ENCODE measurements at places on chromosomes 3 and 15. TPM values are rescaled to one million over a fixed set of nuclear protein-coding genes. Genes with fewer than 3 reads are reported as not detected.

GRCh38 chr3:1693145-1693544, 405.5 kb upstream of the CNTN4 start:
- H3K27me3 ChIP-seq: no peaks in the 10 kb centered on the region
- H3K27ac ChIP-seq: no peak overlapping the region
- H3K4me3 ChIP-seq: no peak overlapping the region
- DNase-seq: no peak
- no peaks in the 10 kb centered on the region for H3K4me1 ChIP-seq

AMT gene
- total RNA-seq: 38.8 TPM

MYZAP gene
- total RNA-seq: 0.72 TPM

GRCh38 chr15:65385870-65386258, 8.1 kb upstream of the IGDCC3 start:
- H3K36me3 ChIP-seq: peaks cover 12% of the 10 kb centered on the region
- H3K27ac ChIP-seq: no peak overlapping the region
- no peak overlapping the region for H3K4me3 ChIP-seq
- H3K4me1 ChIP-seq: 0 out of 2 replicates have a peak, but pooled peaks cover 3% of the 10 kb centered on the region
- no peaks in the 10 kb centered on the region for H3K27me3 ChIP-seq

LRRC2 gene
- 2.6 TPM for total RNA-seq

NPAP1 gene
- total RNA-seq: 0.07 TPM

SAMMSON gene
- not detected for total RNA-seq

TEX55 gene
- not detected for total RNA-seq

- H3K4me1 ChIP-seq: peaks cover 6% of the 10 kb centered on the region
- DNase-seq: no peak
- H3K4me3 ChIP-seq: no peak overlapping the region
- no peak overlapping the region for H3K27ac ChIP-seq
Observed at GRCh38 chr3:177150970-177151627, 46.2 kb downstream of the TBL1XR1 start.

- no peak overlapping the region for H3K27ac ChIP-seq
- peaks cover 5% of the 10 kb centered on the region for H3K27me3 ChIP-seq
- no peaks in the 10 kb centered on the region for H3K36me3 ChIP-seq
- peaks cover 4% of the 10 kb centered on the region for H3K4me1 ChIP-seq
- H3K4me3 ChIP-seq: no peak overlapping the region
Observed at GRCh38 chr3:184590795-184591194, 29.2 kb downstream of the EPHB3 start.

DNA sequence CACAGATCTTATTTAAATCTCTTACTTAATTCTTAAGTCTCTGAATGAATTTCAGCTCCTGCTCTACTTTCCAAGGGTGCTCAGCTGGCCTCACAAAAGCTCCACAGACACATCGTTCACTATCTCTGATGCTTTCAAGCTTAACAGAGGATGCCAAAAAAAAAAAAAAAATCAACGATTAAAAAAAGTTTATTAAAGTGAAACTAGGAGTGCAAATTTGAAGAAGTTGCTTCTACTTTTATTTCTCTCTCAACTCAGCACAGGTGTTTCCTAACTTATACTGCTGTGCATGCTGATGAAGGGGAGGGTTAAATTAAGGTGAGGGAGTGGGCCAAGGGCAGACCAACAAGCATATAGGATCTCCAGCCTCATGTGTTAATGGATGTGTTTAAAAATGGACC, 157.2 kb downstream of the TIGIT start:
- H3K4me3 ChIP-seq: no peak overlapping the region
- DNase-seq: no peak
- 0 out of 2 replicates have a peak, but pooled peaks cover 3% of the 10 kb centered on the region for H3K4me1 ChIP-seq
- H3K27me3 ChIP-seq: no peaks in the 10 kb centered on the region
- H3K27ac ChIP-seq: no peak overlapping the region

GRCh38 chr3:101842245-101842934, 6.9 kb upstream of the NFKBIZ start:
- H3K4me3 ChIP-seq: no peak overlapping the region
- no peaks in the 10 kb centered on the region for H3K27me3 ChIP-seq
- H3K36me3 ChIP-seq: peaks cover 5% of the 10 kb centered on the region
- H3K4me1 ChIP-seq: peaks cover 7% of the 10 kb centered on the region
- peak; percentile 85 for DNase-seq
- H3K27ac ChIP-seq: peak overlapping the region; percentile 99

- no peaks in the 10 kb centered on the region for H3K36me3 ChIP-seq
- H3K4me3 ChIP-seq: no peak overlapping the region
- peaks cover 2% of the 10 kb centered on the region for H3K27me3 ChIP-seq
- no peak for DNase-seq
- H3K4me1 ChIP-seq: no peaks in the 10 kb centered on the region
Observed at GRCh38 chr15:61755467-61755866, 304.8 kb downstream of the VPS13C start.

C3orf85 gene
- not detected for total RNA-seq

TM4SF4 gene
- total RNA-seq: not detected

- no peaks in the 10 kb centered on the region for H3K4me1 ChIP-seq
- no peak overlapping the region for H3K4me3 ChIP-seq
- no peak overlapping the region for H3K27ac ChIP-seq
- no peak for DNase-seq
- peaks cover 15% of the 10 kb centered on the region for H3K36me3 ChIP-seq
Observed at GRCh38 chr3:194404365-194405140, 5.5 kb upstream of the GP5 start.

NEO1 gene
- 41.8 TPM for total RNA-seq

DNA sequence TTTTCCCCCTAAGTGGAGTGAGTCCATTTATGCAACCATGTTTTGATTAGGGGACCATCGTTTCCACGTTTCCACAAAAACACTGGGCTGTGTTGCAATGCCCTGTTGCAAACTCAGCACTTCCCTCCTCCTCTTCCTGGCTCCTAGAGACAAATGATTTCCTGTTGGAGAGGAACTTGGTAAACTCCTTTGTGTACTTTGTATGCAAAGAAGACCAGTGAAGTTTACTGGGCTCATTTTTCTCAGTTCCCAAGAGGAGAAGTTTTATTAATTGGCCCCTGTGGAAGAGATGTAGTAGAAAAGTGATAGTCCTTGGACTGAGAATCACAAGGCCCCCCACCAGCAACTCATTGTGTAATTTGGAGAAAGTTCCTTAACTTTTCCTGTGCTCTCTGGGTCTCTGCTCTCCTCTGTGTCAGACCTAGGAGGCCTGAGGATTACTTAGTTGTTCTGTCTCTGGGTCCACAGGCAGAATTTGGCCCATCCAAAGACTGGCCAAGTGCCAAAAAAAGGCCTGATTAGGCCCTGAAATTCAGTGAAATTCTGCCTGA, 95.0 kb downstream of the ATG7 start:
- no peaks in the 10 kb centered on the region for H3K4me1 ChIP-seq
- peaks cover 16% of the 10 kb centered on the region for H3K36me3 ChIP-seq

ERC2 gene
- total RNA-seq: 15.4 TPM

EPHB1 gene
- 2.8 TPM for total RNA-seq

DNA sequence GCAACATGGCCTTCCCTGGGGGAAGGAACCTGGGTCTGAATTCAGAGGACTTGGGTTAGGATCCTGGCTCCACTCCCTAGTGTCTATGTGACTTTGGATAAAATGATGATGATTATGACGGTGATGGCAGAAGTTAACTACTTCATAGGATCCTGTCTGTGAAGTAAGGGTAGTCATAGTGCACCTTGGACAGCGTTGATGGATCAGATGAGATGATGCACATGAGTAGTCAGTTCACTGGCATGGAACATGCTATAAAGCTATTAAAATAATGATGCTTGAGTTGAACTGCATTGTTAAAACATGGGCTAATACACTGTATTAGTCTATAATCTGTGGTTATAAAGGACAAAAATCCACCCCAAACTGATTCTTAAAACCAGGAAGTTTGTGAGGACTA, 62.0 kb downstream of the EEFSEC start:
- H3K27me3 ChIP-seq: no peaks in the 10 kb centered on the region
- no peak overlapping the region for H3K27ac ChIP-seq
- DNase-seq: no peak
- 0 out of 2 replicates have a peak, but pooled peaks cover 3% of the 10 kb centered on the region for H3K4me1 ChIP-seq

DNA sequence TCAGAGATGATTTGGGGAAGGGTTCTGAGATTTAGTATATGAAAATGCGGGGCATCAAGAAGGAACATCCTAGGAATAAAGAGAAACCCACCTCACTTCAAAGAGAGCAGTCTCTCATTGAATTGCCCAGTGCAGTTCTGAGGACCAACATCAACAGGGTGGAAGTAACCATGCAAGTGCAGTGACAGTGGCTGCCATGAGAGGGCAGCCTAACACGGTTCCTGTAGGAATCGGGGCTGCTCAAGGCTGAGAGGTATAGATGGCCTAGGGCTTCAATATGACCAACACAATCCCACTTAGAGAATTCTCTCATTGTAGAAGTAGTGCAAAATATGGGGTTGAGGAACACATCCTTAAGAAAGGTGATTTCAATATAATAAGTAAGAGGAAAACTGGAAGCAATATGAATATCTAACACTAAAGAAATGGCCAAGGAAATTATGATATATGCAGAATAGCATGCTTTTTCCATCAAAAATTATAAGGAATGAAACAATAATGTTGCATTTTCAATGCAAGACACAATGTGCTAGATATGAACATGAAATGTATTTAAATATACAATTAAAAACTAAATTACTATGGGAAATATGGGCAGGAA, 51.1 kb upstream of the ARRDC4 start:
- H3K27me3 ChIP-seq: no peaks in the 10 kb centered on the region
- H3K4me3 ChIP-seq: no peak overlapping the region
- peak; percentile 75 for DNase-seq
- no peaks in the 10 kb centered on the region for H3K36me3 ChIP-seq
- no peak overlapping the region for H3K27ac ChIP-seq

DNA sequence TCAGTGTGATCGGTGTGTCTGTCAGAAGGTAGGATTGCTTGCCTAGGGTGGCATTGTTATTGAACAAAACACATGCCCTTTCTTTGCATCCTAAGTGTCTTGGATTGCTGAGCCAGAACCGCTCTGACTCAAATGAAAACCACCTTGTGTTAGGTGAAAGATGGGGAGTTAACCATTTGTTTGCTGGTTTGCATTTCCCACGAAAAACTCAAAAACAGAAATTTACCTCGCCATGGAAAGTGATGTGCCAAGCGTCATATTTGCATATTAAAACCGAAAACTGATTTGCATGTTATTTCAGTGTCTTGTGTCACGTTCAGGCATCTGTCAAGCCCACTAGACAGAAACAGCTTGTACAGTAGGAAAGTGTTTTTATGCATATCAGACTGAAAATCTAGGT, 474.6 kb upstream of the TPRG1 start:
- DNase-seq: no peak
- H3K36me3 ChIP-seq: no peaks in the 10 kb centered on the region
- H3K27me3 ChIP-seq: no peaks in the 10 kb centered on the region
- H3K4me3 ChIP-seq: no peak overlapping the region

DNA sequence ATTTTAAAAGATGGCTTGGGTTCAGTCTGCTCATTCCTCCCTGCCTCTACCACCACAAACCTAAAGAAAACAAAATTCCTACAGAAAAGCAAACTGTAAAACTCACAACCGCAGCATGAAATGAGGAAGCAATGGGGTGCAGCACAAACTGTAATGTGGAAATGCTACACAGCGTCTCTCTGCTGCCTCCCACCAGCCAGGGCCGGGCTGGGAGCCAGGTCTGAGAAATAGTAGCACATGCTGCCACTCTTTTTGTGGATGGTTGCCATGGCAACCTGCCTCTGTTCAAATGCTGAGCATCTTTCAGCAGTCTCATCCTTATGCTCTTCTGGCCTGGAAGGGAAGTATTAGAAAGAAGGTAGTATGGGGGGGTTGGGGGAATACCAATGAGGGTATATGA, 55.4 kb downstream of the EOMES start:
- H3K36me3 ChIP-seq: no peaks in the 10 kb centered on the region
- H3K4me1 ChIP-seq: peaks cover 2% of the 10 kb centered on the region
- H3K27ac ChIP-seq: peak overlapping the region; percentile 98
- peak; percentile 87 for DNase-seq

- no peaks in the 10 kb centered on the region for H3K27me3 ChIP-seq
- no peak overlapping the region for H3K27ac ChIP-seq
- H3K4me3 ChIP-seq: no peak overlapping the region
- DNase-seq: no peak
- no peaks in the 10 kb centered on the region for H3K4me1 ChIP-seq
- H3K36me3 ChIP-seq: no peaks in the 10 kb centered on the region
Observed at GRCh38 chr3:52043750-52044149, 12.6 kb downstream of the DUSP7 start.

GRCh38 chr15:87575896-87576473, 680.6 kb downstream of the NTRK3 start:
- DNase-seq: no peak
- no peaks in the 10 kb centered on the region for H3K36me3 ChIP-seq
- H3K4me1 ChIP-seq: no peaks in the 10 kb centered on the region
- no peak overlapping the region for H3K27ac ChIP-seq

Data from H9 (cell line).